ENCODE measurements at places on chromosomes 7 and 10.

DNA sequence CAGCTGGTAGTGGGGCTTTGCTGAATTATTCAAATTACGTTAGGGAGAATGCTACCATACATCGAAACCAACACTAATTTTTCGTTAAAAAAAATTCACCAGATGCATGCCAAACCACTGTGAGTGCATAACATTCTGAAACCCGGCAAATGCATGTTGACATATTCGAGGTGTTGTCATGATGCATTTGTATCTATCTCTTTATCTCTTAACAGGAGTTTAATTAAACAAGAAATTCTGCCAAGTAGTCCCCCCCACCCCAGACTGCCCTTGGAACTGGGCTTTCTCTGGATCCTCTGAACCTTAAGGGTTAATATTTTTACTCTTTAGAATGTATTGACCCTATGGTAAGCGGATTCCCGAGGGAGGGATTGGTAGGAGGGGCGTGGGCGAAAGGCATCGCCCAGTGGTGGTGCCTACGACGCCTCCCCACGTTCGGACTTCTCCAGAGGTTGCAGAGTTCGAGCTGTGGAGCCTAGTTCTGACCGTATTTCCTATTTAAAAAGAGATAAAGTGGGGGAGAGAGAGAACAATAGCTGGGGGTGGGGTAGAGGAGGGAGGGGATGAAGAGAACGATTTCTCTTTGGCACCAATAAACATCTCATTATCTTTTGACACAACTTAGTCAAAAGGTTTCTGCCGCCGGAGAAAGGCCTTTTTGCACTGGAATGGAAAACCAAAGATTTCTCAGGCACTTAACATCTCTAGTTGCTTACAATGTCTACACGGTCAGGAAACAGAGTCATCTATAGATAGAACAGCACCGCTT lies 7.2 kb downstream of the DLX6 start:
- no peak for DNase-seq

DNA sequence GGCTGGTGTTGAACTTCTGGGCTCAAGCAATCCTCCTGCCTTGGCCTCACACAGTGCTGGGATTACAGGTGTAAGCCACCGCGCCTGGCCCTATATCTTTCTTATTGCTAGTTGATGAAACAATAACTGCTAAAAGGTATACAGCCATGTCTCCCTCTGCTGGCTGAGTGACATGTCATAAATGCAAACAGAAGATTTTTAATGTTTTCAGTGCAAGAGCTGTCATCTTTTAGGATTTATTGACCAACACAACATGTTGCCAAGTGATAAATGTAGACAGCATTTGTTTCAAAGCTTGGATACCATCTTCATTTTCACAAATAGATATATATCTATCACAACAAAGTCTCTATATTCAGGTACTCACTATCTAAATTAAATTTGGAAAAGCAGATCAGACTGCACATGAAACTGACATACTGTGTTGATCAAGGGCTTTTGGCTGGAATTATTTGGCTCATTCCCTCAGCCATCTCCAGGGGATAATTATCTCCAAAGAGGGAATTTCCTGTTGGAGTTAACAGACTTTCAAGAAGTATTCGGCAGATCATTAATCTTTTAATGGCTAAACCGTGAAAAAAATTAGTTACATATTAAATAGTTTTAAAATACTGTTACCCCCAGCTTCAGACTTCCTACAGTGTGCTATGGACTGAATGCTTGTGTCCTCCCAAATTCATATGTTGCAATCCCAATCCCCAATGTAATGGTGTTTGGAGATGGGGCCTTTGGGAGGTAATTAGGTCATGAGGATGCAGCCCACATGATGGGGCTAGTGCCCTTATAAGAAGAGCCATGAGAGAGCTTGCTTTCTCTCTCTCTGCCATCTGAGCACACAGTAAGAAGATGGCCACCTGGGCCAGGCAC lies 41.3 kb upstream of the SRPK2 start:
- DNase-seq = peak; percentile 12

- no peak for DNase-seq
These were observed at the start of gene SUN3 for GRCh38 chr7:48028938-48029337. TSS of gene SUN3 (minus strand) at chr7:48029107. CDS start at chr7:48028938, 169 bp downstream.

- no peak for DNase-seq
These were observed 66.5 kb upstream of the TNS3 start for GRCh38 chr7:47648275-47648925.

DNA sequence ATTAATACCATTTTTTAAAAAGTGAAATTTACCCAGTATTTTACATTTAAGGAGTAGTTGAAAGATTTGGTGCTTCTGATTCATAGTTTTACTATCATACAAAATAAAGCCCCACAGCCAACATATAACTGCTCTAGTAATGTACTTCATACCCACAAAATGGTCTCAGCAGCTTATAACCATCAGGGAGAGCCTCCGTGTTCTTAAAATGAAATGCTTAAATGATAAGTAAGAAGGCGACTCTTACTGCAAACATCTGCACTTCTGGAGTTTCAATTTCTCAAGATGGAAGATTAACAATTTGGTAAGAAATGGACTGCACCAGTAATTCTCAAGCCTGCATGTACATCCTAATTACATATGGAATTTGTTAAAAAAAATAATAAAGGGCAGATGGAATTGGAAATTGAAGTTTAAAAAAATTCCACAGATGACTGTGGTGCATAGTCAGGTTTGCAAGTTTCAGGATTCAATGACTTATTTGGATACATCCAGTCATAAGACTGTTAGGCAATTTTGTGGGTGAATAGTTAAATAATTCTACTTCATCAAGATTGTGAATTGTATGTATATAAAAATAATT lies 461.0 kb downstream of the KIF20B start:
- no peak for DNase-seq

GRCh38 chr10:71512761-71513539 lies 116.2 kb downstream of the CDH23 start:
- DNase-seq = no peak

GRCh38 chr7:73674468-73675124 lies 7.0 kb downstream of the VPS37D start:
- no peak for DNase-seq

- DNase-seq = no peak
These were observed 59.2 kb downstream of the WIPF3 start for GRCh38 chr7:29865526-29865925.
